ENCODE measurements at places on chromosomes 3 and 15. TPM values are rescaled to one million over a fixed set of nuclear protein-coding genes. Genes with fewer than 3 reads are reported as not detected.

DNA sequence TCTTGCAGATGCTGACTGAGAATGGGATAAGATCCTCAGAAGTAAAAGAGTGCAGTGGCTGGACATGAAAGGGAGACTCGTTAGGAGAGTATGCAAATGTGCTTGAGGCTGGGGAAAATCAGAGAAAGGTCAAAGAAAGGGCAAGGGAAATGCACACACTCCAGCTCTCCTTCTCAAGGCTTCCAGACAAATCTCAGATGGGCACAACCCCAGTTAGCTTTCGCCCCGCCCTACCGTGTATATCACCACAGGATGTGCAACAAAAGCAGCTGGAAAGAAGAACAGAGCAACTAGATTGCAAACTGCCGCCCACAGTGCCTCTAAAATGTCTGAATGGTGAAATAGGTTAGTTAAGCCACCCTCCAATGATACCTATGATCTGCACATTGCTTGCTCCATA, 63.9 kb downstream of the CERS3 start:
- no peak for ATAC-seq

- no peak for ATAC-seq
Observed at GRCh38 chr3:134064081-134064480, 34.4 kb upstream of the SLCO2A1 start.

DNA sequence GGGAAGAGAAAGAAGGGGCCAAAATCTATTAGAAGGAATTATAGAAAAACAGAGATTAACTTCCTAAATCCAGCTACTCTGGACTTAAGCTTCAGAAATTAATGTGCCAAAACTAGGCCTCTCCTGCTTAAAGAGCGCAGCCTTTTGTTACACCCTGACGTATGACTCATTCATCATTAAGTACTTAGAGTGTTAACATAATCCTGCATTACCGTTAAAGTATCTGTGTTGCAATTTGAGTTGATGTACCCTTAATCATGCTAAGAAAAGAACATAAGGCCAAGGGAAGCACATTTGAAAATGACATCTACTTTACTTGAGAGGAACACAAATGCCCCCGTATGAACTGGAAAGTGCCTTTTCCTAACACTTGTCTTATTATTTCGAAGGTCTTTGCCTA, 7.9 kb downstream of the HTR3D start:
- ATAC-seq, result no peak

DNA sequence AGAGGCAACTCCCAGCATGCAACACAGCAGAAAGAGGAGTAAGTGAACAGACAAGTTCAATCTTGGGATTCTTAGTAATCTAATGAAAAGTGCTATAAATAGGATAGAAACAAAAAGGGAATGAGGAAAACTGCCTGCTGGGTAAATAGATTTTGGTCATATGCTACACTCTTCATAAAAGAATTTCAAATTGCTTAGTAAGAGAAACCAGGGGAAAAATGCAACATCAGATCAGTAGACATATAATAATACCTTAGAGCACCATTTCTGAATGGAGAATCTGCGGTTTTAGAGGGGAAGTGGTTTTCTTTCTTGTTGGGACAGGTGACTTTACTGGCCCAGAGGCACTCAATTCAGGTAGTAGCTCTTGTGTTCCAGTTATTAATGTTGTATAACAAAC, 13.4 kb upstream of the TBC1D5 start:
- peak; percentile 16 for ATAC-seq

SERPINI2 gene
- total RNA-seq, result not detected

DNA sequence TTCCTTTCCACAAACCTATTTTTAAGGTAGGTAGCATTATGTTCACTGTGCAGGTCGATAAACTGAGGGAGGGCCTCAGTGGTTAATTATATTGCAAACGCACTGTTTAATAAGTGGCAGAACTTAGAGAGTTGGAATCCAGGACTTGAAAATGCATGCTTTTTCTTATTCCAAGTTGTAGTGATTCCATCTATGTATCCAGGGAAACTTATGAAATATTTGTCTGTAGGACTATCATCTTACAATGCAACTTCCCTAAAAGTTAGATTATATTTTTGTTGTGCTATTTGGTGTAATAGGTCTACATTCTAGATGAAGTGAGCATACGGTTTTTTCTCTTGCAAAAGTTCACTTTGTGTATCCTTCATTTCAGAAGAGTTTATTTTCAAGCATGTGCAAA, 419.5 kb downstream of the NAALADL2 start:
- ATAC-seq, result no peak

GRCh38 chr3:107806536-107806935, 283.8 kb downstream of the BBX start:
- no peak for ATAC-seq

CLCN2 gene
- total RNA-seq, result 13.7 TPM

DNA sequence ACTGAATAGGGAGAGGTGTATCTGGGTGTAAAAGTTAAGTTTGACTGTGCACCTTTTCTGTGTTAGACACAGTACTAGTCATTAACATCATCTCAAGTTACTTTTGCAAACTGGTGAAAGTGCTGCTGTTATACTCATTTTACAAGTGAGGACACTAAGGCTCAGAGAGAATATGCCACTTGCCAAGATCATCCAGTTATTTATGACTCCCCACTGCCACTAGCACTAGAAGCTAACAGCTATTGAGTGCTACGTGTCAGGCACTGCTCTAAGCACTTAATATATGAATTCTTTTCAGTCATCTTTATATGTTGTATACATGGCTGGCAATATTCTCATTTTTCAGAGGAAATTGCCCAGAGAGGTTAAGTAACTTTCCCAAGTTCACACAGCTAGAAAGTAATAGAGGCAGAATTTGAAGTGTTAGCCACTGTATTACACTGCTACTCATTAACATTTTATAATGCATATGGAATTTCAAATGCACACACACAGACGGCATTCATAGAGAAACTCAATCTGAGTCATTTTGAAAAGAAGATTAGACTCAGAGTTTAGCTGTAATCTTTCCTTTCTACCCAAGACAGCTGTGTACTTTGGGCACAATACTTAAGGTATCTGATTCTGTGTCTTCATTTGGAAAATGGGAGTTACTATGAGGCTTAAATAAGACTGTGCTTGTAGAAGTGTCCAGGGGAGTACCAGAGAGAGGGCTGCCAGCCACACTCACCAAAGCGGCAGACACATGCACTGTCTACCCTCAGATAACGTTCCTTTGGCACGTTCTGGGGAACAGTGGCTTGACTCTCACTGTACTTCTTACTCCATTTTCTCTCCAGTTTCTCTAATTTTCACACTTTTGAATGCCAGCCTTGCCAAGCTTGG, 1.3 kb upstream of the MASP1 start:
- ATAC-seq, result peak; percentile 58

- ATAC-seq, result no peak
Observed at GRCh38 chr15:101105059-101105891, 146.6 kb downstream of the CHSY1 start.

GRCh38 chr3:38133557-38134405, 3.1 kb downstream of the ACAA1 start:
- ATAC-seq, result no peak

DNA sequence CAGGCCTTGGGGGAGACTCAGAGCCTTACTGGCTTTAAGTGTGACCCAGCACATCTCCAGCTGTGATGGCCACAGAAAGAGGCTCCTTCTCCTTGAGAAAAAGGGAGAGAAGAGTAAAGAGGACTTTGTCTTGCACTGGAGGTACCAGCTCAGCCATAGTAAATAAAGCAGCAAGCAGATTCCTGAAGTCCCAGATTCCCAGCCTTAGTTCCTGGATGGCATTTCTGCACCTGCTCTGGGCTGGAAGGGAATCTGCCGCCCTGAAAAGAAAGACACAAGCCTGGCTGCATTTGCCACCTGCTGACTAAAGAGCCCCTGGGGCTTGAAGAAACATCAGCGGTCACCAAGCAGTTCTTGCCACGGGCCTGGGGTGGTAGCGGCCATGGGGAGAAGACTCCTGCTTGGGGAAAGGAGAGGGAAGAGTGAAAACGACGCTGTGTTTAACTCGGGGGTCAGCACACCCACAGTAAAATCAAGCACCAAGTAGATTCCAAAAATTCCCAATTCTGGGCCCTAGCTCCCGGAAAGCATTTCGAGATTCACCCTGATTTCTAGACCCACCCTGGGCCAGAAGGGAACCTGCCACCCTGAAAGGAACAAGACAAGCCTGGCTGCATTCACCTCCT, 24.2 kb upstream of the TNK2 start:
- no peak for ATAC-seq

SETD2 gene
- 33.1 TPM for total RNA-seq

CSPG4 gene
- total RNA-seq, result 0.02 TPM

LRRIQ4 gene
- 0.13 TPM for total RNA-seq

DNA sequence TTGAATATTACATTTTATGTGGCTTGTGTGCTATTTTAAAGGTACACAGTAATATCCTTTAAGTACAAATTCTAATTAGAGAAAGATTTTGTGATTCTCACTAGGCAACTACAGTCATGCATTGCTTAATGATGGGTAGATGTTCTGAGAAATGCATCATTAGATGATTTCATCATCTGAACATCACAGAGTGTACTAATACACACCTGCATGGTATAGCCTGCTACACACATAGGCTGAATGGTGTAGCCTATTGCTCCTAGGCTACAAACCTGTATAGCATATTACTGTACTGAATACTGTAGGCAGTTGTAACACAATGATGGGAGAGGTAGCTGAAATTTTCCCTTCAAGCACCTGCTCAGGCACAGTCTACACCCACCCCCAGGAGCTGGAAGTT, 217.4 kb upstream of the EOMES start:
- no peak for ATAC-seq

GRCh38 chr3:143247073-143247472, 127.5 kb downstream of the CHST2 start:
- ATAC-seq, result no peak

DNA sequence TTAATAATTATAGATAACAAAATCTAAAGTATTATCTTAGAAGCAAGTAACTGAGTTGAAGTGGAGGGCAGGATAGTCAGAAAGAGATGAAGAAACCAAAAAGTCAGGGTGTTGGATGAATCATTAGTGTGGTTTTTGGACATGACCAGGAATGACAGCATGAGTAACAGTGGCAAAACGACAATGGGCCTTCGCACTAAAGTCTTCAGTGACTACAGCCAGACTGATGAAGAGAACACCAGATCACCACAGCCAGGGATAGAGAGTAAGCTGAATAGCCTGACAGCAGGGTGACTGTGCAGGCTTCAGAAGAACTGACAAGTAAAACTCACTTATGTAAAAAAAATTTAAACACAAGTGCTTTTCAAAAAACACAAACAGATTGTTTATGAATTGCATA, 96.0 kb upstream of the MELTF start:
- ATAC-seq, result peak; percentile 63

DPPA2 gene
- total RNA-seq, result not detected

- no peak for ATAC-seq
Observed at GRCh38 chr3:175573226-175573625, 714.1 kb downstream of the NAALADL2 start.

DNA sequence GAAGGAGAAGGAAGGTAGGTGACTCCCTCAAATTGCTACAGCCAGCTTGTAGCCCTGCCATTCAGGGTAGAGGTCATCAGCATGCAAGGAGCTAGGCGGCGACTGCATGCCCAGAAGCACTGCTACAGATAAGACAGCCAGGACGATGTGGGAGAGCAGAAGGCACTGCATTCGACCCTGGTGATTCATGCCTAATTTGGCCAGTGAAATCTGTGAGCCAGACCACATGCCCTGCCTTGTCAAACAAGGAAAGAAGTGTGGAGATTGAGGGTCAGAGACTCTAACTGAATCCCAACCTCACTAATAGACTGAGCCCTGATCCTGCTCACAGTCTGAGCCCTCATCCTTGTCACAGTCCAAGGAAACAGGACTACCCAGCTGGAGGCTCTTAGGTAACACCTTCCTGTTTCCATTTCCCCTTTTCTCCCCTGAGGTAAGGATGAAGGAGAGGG, 86.6 kb downstream of the LINGO1 start:
- no peak for ATAC-seq

GRCh38 chr3:85691196-85691595, 732.4 kb downstream of the CADM2 start:
- ATAC-seq, result no peak

FSD2 gene
- not detected for total RNA-seq

GRCh38 chr15:68385671-68386586, 46.0 kb downstream of the ITGA11 start:
- ATAC-seq, result no peak

LMAN1L gene
- 1.6 TPM for total RNA-seq

DNA sequence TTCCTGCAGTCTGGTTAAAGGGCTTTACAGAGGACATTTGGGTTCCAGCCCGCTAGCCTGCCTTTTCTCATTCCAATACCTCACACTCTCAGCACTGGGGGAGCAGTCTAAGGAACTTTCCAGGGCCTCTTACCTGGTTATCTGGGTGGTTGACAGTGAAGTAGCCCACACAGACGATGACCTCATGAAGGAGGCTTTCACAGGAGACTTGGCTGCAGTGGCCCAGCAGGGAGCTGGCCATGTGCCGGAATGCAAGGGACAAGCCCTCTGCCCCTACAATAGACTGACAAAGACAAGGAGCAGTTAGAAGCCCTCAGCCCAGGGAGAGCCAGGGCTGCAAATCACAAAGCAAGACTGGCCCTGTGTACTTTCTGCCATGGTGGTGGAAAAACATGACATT, 39.5 kb downstream of the ISL2 start:
- ATAC-seq, result no peak

- no peak for ATAC-seq
Observed at GRCh38 chr15:65423976-65424679, 1.4 kb upstream of the IGDCC4 start.

GRCh38 chr3:178392511-178392926, 143.7 kb upstream of the KCNMB2 start:
- ATAC-seq, result peak; percentile 90

TMEM45A gene
- total RNA-seq, result 2.4 TPM

GRCh38 chr3:87248831-87249230, 21.7 kb downstream of the CHMP2B start:
- no peak for ATAC-seq

- ATAC-seq, result no peak
Observed at GRCh38 chr3:19972054-19972453, 25.2 kb downstream of the RAB5A start.

MEGF11 gene
- not detected for total RNA-seq

GRCh38 chr3:141557961-141558706, 71.3 kb downstream of the RASA2 start:
- no peak for ATAC-seq

- peak; percentile 67 for ATAC-seq
Observed at GRCh38 chr3:23811919-23812318, 6.2 kb downstream of the UBE2E1 start.

DNA sequence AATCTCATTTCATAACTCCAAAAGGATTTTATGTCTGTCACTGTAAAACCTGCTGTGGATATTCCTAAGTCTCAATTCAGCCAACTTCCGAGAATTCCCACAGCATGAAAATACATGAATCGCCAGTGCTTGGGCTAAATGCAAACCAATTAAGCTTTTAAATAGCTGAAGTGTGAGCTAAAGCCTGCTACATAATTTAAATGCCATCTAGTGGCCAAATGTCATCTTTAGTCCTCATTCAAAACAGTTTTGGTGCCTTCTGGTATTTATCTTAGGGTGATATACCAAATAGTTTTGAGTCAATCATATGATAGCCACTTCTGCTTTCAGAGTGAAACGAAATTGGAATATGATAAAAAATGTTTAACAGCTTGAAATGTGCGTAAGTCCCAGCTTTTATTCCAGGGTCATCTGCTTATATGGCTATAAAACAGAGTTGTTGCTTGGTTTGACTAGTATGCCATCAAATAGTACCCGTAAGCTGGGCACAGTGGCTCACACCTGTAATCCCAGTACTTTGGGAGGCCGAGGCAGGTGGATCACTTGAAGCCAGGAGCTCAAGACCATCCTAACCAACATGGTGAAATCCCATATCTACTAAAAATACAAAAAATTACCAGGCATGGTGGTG, 41.8 kb upstream of the CCNL1 start:
- no peak for ATAC-seq

GRCh38 chr15:83012076-83012426, 612 bp upstream of the C15orf40 start:
- ATAC-seq, result no peak
